Stimulated activated CD4-positive, alpha-beta T cell treated with anti-CD3 and anti-CD28 coated beads, Interleukin-1b, Interleukin-23, amount 100 ng/mL, for 1 hour (primary cell): ENCODE measurements at places on chromosomes 6 and 20.

GRCh38 chr20:34834459-34834893, 9.0 kb upstream of the NCOA6 start:
- no peak for DNase-seq

DNA sequence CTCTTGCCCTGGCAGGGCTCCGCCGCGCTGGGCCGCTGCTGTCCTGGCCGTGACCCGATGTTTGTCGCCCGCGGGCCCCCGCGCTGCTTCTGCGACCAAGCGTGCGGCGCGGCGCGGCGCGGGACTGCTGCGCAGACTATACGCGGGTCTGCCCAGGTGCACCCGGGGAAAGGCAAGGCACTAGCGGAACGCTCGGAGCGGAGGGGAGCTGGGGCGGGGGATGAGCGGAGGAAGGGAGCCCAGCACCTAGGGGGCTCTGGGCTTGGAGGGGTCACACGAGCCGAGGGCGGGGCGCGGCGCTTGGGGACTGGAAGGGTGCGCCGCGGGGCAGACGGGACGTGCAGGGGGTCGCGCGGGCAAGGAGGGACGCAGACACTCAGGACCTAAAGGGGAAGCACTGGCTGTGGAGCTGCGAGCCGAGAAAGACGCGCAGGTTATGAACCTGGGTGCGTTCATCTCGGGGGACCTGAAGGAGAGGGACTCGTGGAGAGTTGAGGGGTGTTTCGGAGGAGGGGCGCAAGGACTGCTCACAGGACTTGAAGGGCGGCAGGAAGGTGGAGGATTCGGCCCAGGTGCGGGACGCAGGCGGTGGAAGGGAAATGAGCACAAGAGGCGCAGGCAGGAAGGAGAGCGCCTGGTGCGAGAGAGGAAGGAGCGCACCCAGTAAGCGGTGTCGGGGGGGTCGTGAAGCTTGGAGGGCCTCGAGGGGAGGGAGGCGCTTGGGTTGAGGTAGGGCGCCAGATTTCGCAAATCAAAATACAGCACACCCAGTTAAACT, 40.8 kb upstream of the ZNFX1 start:
- DNase-seq: no peak

DNA sequence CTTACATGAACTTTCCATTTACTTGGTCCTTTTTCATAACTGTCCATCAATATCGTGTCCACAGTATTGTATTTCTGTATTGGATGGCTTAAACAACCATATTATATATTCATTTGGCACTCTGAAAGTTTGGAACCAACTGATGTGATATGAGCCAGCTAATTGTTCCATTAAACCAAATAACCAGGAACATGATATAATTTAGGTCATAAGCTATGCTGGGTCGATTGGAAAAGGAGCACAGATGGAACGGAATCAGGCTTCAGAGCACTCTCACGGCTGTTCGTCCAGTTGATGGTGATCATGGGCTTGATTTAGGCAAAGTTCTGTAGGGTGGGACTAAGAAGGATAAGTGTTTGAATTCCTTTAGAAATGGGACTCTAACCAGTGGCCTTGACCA, 142.7 kb downstream of the DNAH8 start:
- DNase-seq: no peak

DNA sequence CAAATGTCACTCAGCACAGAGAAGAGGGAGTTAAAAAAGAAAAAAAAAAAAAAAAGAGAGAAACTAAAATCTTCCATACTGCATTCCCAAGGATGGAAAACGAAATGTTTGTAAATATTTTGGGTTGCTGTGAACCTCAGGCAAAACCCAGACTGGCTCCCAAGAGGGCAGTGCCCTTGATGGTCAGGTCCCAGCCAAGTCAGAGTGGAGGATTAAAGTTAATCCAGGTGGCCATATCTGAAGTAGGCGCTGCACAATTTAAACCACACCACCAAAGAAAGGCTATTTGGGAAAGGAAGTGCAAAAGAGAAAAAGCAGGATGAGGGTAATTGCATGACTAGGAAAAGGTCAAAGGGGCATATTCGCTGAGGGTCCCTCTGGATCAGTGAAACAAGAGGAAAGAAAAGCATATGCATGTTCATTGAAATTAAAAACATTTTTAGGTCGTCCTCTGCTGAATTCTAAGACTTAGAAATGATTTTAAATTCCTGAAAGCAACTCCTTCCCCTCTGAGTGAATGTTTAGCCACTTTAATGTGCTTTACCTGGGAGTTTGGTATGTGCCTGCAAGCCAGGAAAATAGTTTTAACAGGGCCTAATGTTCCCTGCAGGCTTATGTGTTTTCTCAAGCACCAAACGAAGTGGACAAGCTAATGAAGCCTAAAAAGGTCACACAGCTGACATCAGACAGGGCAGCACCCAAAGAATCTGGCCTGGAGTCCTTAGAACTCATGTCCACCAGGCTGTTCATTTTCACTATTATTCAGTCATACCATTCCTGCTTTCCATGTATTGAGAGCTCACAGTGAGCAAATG, 159.1 kb downstream of the HACE1 start:
- DNase-seq: no peak
